Keratinocyte (primary cell): ENCODE measurements at places on chromosomes 11 and 22. TPM values are rescaled to one million over a fixed set of nuclear protein-coding genes. Genes with fewer than 3 reads are reported as not detected.

Gene SLC5A12
- not detected in 3 replicates for polyA plus RNA-seq

Gene SCN4B
- polyA plus RNA-seq, result 6.3 to 10.8 TPM (median 7.7 TPM) in 3 replicates

GRCh38 chr11:11946878-11947277 is 61.5 kb downstream of the DKK3 start:
- H3K4me3 ChIP-seq, result no peak overlapping the region
- H3K4me1 ChIP-seq, result no peaks in the 10 kb centered on the region
- H3K27me3 ChIP-seq, result no peaks in the 10 kb centered on the region
- H3K27ac ChIP-seq, result no peak overlapping the region
- peaks cover 10% of the 10 kb centered on the region for H3K36me3 ChIP-seq
- DNase-seq, result no peak

- no peaks in the 10 kb centered on the region for H3K36me3 ChIP-seq
- no peak overlapping the region for H3K4me3 ChIP-seq
Observed at GRCh38 chr11:64128255-64129006, 37.5 kb downstream of the MACROD1 start.

Gene HEPACAM
- not detected in 3 replicates for polyA plus RNA-seq

DNA sequence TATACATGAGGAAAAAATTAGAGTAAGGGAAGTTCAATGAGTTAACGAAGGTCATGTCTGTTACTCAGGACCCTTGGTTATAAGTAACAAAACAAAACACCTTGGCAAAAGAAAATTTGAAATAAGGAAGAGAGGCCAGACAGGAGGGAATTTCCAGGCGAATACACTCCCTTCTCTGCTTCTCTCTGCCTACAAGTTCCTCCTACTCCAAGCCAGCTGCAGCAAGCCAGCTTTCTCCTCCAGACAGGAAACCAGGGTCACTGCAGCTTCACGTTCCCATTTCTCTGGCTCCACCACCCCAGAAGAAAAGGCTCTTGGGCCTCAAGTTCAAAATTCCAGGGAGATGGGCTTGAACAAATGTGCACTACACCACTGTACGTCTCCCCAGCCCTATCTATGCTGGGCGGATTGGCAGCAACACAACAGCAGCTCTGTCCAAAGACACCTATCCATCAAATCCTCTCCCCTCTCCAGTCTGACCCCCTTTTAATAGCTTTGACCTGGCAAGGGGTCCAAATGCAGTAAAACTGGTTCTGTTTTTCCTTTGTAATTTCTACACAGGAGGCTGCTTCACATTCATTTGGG is 27.7 kb downstream of the SMCO4 start:
- peaks cover 24% of the 10 kb centered on the region for H3K4me1 ChIP-seq
- H3K4me3 ChIP-seq, result no peak overlapping the region
- peaks cover 4% of the 10 kb centered on the region for H3K27me3 ChIP-seq

Gene ARFGAP2
- polyA plus RNA-seq, result 51.0 to 79.9 TPM (median 55.2 TPM) in 3 replicates

Gene CYP2D6
- polyA plus RNA-seq, result 0.74 to 2.8 TPM (median 0.81 TPM) in 3 replicates

- peaks cover 7% of the 10 kb centered on the region for H3K4me1 ChIP-seq
- no peak for DNase-seq
- H3K27me3 ChIP-seq, result peaks cover 20% of the 10 kb centered on the region
- H3K27ac ChIP-seq, result no peak overlapping the region
- no peak overlapping the region for H3K4me3 ChIP-seq
Observed at GRCh38 chr11:77154381-77155081, 26.5 kb downstream of the MYO7A start.

DNA sequence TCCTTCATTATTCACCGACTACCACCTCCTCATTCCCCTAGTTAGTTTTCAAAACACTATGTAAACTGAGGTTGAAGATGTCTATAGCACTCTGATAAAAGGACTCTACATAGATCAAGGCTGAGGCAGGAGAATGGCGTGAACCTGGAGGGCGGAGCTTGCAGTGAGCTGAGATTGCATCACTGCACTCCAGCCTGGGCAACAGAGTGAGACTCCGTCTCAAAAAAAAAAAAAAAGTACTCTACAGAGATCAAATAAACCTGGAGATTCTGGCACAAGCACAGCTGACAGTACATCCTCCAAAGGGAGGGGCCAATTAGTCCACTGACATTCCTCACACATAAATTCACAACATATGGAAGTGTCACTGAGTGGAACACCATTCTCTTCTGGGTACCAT is 31.0 kb downstream of the TSG101 start:
- DNase-seq, result no peak
- H3K36me3 ChIP-seq, result peaks cover 2% of the 10 kb centered on the region
- H3K4me1 ChIP-seq, result peaks cover 6% of the 10 kb centered on the region

GRCh38 chr11:18193010-18193409 is 20.4 kb downstream of the MRGPRX4 start:
- H3K27me3 ChIP-seq, result peaks cover 13% of the 10 kb centered on the region
- DNase-seq, result no peak
- no peaks in the 10 kb centered on the region for H3K36me3 ChIP-seq
- no peak overlapping the region for H3K27ac ChIP-seq

Gene IGF2
- 0.01 TPM in 2 of 3 replicates, not detected in the other for polyA plus RNA-seq

- DNase-seq, result no peak
- H3K27me3 ChIP-seq, result peaks cover 8% of the 10 kb centered on the region
- no peak within 1 kb of the TSS for H3K27ac ChIP-seq
Observed at GRCh38 chr11:789943-790342, at the start of gene CEND1. Gene CEND1, minus strand, starts transcription at chr11:790090. Its CDS starts 1,514 bp downstream, at chr11:788576.

Gene TXNRD2
- polyA plus RNA-seq, result 12.9 to 18.6 TPM (median 16.0 TPM) in 3 replicates

Gene EHF
- 64.1 to 74.7 TPM (median 64.2 TPM) in 3 replicates for polyA plus RNA-seq

DNA sequence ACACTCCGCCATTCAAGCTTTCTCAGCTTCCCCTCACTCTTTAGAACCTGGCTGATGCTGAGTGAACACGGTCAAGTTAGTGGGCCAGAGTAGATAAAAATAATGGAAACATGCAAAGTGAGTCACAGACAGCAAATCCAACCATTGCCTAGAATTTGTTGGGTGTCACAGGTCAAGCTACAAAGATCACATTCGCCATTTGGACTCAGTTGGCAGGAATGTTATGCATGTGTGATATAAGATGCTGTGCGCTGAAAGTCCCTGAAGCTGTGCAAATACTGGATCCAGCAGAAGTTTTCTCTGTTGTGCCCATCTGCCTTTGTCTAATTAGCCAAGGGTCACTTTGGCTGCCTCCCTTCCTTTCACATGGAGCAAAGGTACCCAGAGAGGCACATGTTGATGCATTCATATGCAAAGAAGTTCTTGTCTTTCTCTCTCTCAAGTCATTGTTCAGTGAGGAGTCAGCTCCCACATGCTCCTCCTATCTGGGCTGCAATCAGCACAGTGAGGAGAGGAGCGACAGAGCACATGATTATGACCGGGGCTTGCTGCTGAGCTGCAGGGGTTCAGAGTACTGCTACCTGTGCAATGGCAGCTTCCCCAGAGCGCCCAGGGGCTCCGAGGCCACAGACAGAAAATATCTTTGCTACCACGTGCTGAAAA is 39.7 kb downstream of the FLI1 start:
- no peaks in the 10 kb centered on the region for H3K4me1 ChIP-seq
- no peak overlapping the region for H3K4me3 ChIP-seq
- H3K36me3 ChIP-seq, result no peaks in the 10 kb centered on the region
- H3K27ac ChIP-seq, result no peak overlapping the region

GRCh38 chr22:42261296-42261695 is 9.2 kb downstream of the TCF20 start:
- peaks cover 2% of the 10 kb centered on the region for H3K4me1 ChIP-seq
- no peaks in the 10 kb centered on the region for H3K36me3 ChIP-seq
- no peak for DNase-seq
- H3K27me3 ChIP-seq, result no peaks in the 10 kb centered on the region
- H3K27ac ChIP-seq, result no peak overlapping the region

GRCh38 chr22:26431261-26431995 is 2.4 kb downstream of the ASPHD2 start:
- H3K36me3 ChIP-seq, result peaks cover 7% of the 10 kb centered on the region
- no peak overlapping the region for H3K27ac ChIP-seq
- no peak for DNase-seq
- H3K27me3 ChIP-seq, result no peaks in the 10 kb centered on the region
- peaks cover 9% of the 10 kb centered on the region for H3K4me1 ChIP-seq

DNA sequence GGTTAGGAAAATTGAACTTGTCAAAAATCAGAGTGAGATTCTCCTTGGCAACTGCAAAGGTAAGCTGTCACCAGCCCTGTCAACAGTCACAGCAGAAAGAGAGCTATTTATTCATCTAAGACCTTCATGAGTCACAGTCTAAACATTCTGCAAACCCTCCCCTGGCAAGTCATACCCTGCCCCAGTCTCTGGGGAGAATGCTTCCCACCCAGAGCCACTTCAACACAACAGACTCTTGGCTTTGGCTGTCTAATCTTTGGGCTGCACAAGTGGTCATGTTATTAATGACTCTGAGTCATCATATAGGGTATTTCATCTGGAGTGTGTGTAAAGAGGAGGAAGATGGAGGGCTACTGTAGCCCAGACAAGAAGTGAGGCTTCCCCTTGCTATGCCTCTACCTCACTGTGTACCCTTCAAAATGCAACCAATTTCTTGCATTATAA is 153.4 kb downstream of the CCDC34 start:
- no peak overlapping the region for H3K4me3 ChIP-seq
- H3K36me3 ChIP-seq, result no peaks in the 10 kb centered on the region
- H3K4me1 ChIP-seq, result peaks cover 32% of the 10 kb centered on the region
- no peaks in the 10 kb centered on the region for H3K27me3 ChIP-seq
- DNase-seq, result peak; percentile 90

Gene GPR152
- not detected in 3 replicates for polyA plus RNA-seq

DNA sequence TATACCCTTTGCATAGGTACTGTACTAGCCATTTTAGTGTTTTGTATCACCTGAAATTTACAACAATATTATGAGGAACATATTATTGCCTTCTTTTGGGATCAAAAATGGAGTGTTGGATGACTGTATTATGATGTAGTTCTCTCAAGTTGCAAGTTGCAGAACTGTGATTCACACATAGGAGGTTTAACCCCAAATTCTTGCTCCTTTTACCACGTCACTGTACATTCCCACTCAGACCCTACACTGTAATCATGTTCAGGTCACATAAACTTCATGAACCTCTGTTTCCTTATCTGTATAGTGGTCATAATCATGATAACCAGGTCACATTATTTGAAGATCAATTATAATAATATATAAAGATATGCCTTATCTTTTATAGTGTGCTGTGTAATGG is 925.1 kb upstream of the TENM4 start:
- H3K27ac ChIP-seq, result no peak overlapping the region
- no peaks in the 10 kb centered on the region for H3K4me1 ChIP-seq
- no peak overlapping the region for H3K4me3 ChIP-seq
- no peaks in the 10 kb centered on the region for H3K27me3 ChIP-seq
- H3K36me3 ChIP-seq, result no peaks in the 10 kb centered on the region

Gene UBQLN3
- not detected in 3 replicates for polyA plus RNA-seq

- H3K27me3 ChIP-seq, result no peaks in the 10 kb centered on the region
- peak; percentile 41 for DNase-seq
- H3K4me1 ChIP-seq, result peaks cover 11% of the 10 kb centered on the region
- peak overlapping the region; percentile 31 for H3K4me3 ChIP-seq
- H3K27ac ChIP-seq, result no peak overlapping the region
Observed at GRCh38 chr11:1559111-1559951, 12.7 kb downstream of the DUSP8 start.

GRCh38 chr11:18705651-18706281 is 7.2 kb downstream of the TMEM86A start:
- H3K4me1 ChIP-seq, result peaks cover 6% of the 10 kb centered on the region
- no peak for DNase-seq
- H3K4me3 ChIP-seq, result no peak overlapping the region
- no peak overlapping the region for H3K27ac ChIP-seq

DNA sequence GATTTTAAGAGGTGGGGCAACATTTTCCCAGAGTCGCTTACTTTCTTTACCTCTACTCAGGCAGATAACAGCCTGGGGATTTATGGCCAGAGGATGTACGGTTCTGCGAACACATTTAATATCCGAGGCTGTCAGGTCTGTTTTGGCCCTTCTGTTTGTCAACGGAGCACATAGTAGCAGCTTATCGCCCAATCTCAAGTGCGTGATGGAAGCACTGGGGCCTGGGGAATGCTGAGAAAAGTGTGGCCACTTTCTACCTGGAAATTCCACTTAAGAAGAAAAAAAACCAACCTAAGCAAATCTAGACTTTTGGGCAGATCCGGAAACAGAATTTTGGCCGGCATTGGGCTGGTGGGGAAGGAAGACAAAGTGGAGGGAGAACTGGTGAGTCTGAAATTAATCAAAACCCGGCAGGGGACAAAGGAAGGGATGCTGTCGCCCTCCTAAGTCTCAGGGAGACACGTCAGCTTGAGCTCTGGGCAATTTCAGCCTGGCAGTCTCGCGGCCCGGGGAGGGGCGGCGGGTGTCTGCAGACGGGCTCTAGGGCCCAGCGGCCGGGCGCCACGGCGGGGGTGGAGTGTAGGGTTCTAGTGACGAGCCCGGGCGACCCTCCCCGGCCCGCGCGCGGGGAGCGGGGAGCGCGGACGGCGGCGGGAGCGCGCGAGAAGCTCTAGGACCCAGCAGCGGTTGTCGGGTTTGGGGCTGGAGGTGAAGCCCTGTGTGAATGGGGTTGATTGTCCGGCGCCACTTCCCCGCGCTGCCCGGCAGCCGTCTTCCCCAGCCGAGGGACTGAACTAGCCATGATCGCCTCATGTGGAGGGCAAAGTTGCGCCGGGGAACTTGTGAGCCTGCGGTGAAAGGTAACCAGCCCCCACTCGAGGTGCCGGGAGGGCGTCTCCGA is at the start of gene AMOTL1:
TSS of gene AMOTL1 (plus strand) at position 656 of the 901 bp plus-strand sequence. CDS start at position 812, 156 bp downstream.
- peak within 1 kb of the TSS; percentile 91 for H3K4me3 ChIP-seq
- peaks cover 42% of the 10 kb centered on the region for H3K4me1 ChIP-seq
- H3K27me3 ChIP-seq, result no peaks in the 10 kb centered on the region
- peak within 1 kb of the TSS; percentile 86 for H3K27ac ChIP-seq

- DNase-seq, result no peak
- no peak overlapping the region for H3K4me3 ChIP-seq
- H3K27me3 ChIP-seq, result no peaks in the 10 kb centered on the region
- H3K27ac ChIP-seq, result no peak overlapping the region
- no peaks in the 10 kb centered on the region for H3K4me1 ChIP-seq
- no peaks in the 10 kb centered on the region for H3K36me3 ChIP-seq
Observed at GRCh38 chr11:115258216-115258615, 246.0 kb downstream of the CADM1 start.

Gene KDELR3
- polyA plus RNA-seq, result 8.3 to 11.9 TPM (median 10.1 TPM) in 3 replicates

DNA sequence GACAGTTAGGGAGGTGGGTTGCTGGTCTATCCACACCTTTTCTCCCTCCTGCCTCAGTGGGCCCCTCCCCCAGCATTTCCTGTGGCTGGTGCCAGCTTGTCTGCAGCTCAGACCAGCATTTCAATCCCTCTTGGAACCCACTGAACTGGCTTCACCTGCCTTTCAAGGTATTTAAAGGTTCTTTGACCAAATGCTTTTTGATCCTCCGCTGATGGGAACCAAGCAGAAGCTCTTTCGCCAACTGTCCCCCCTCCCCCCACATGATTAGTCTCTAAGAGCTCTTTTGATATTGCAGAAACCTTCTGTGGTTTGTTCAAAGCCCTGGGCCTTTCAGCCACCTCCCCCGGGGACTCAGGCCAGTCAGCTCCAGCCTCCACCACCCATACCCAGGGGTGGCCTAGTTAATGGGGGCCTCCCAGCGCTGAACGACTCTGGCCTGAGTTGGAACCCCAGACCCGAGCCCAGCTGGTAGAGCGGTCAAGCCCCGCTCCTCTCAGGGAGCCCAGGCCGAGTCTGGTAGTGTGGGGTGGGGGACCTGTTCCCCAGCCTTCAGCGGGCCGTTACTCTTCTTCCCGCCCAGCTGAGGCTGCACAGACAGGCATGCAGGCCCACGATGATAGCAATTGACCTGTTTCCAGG is 6.0 kb upstream of the SYT7 start:
- H3K27ac ChIP-seq, result no peak overlapping the region
- no peaks in the 10 kb centered on the region for H3K36me3 ChIP-seq
- no peak for DNase-seq
- H3K4me3 ChIP-seq, result no peak overlapping the region
